Right lung (tissue), 10 donors: ENCODE measurements at places on chromosomes 4 and X. TPM values are rescaled to one million over a fixed set of nuclear protein-coding genes. Genes with fewer than 3 reads are reported as not detected.

- DNase-seq: no peak
Observed at GRCh38 chr4:113899271-113900070, 80.0 kb downstream of the ARSJ start.

DNA sequence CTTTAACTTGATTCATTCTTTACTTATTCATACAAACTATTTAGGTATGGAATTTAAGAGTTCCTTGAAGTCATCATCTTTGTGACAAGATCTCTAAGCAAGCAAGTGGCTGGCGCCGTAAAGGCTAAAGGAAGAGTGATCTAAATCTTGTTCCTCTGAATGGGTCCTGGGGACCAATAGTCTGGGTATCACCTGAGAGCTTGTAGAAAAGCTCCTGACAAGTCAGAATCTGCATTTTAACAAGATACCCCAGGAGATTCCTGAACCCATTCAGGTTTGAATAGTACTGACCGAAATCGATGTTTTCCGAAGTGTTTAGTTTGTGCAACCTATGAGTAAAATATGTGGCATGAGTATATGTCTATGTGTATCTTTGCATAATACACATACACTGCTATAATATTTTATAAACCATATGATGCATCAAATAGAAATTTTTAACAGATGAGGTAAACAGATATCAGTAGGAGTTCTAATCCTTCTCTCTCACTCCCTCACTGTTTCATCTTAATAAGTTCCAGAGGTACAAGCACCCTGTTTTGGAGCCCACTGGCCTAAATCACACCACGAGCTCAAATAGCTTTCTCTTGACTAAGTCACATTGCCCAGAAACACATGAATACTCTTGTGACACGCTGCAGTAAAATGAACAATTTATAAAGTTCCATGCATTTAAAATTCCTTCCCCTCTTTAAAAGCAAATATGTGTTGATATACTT lies 170.0 kb downstream of the RELL1 start:
- DNase-seq: no peak

DNA sequence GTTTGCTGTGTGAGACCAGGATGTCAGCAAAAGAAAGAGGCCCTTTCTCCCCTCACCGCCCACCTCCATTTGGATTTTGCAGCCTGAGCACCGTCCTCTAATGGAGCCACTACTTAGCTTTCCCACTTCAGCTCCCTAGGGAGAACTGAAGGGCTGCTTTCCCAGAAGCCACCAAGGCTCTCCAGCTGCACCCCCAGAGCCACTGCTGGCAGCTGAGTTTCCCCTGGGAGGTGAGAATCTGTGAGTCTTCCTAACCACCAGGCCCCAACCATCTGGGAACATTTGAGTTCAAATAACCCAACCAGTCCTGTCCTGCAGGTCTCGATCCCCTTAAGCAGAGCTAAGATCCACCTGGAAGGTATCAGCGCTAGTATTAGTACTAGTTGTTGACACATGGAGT lies 173.1 kb upstream of the USP9X start:
- no peak for DNase-seq

HMGB3 gene
- 143 TPM for polyA plus RNA-seq

- DNase-seq: no peak
Observed at GRCh38 chr4:5892323-5893003, 423 bp downstream of the CRMP1 start.

TLR10 gene
- polyA plus RNA-seq: 1.1 TPM

DNA sequence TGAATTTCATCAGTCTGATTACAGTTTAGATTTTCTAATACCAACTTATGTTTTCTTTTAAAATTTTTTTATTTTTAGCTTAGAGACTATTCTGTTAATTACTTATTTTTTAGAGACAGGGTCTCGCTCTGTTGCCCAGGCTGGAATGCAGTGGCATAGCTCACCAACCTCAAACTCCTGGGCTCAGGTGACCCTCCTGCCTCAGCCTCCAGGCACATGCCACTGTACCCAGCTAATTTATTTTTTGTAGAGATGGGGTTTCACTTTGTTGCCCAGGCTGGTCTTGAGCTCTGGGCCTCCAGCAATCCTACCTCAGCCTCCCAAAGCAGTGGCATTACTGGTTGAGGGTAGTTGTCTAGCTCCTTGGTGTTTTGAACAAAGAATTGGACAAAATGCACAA lies 102.0 kb downstream of the KLHL8 start:
- no peak for DNase-seq
